ENCODE measurements at places on chromosomes 2 and 18.

- H3K4me1 ChIP-seq = no peaks in the 10 kb centered on the region
- DNase-seq = no peak
- no peak overlapping the region for H3K4me3 ChIP-seq
- no peak overlapping the region for H3K27ac ChIP-seq
- no peaks in the 10 kb centered on the region for H3K36me3 ChIP-seq
- H3K27me3 ChIP-seq = no peaks in the 10 kb centered on the region
These were observed 900.3 kb downstream of the BCL11A start for GRCh38 chr2:59653164-59653563.

DNA sequence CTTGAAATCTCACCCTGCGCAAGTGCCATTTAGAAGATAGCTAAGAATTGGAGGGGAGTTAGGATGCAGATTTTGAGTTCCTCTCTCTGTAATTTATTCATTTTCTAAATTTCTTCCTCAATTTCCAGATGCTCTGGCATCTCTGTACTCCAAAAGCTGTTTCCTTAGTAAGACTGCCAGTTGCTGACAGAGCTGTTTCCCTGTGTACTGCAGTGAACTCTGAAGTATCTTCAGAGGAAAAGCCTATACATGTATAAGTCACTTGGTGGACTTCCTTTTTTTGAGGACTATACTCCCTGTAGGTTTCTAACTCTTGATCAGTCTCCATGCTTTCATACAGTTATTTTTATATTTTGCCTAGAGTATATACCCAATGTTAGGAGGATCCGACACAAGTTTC is 1.5 kb upstream of the RESP18 start:
- no peak overlapping the region for H3K27ac ChIP-seq
- no peaks in the 10 kb centered on the region for H3K36me3 ChIP-seq
- peaks cover 24% of the 10 kb centered on the region for H3K27me3 ChIP-seq
- no peak for DNase-seq
- no peak overlapping the region for H3K4me3 ChIP-seq
- no peaks in the 10 kb centered on the region for H3K4me1 ChIP-seq

GRCh38 chr2:98296440-98296839 is 49.8 kb upstream of the CNGA3 start:
- no peak overlapping the region for H3K4me3 ChIP-seq
- no peaks in the 10 kb centered on the region for H3K27me3 ChIP-seq
- H3K27ac ChIP-seq = no peak overlapping the region
- DNase-seq = no peak
- H3K36me3 ChIP-seq = no peaks in the 10 kb centered on the region

DNA sequence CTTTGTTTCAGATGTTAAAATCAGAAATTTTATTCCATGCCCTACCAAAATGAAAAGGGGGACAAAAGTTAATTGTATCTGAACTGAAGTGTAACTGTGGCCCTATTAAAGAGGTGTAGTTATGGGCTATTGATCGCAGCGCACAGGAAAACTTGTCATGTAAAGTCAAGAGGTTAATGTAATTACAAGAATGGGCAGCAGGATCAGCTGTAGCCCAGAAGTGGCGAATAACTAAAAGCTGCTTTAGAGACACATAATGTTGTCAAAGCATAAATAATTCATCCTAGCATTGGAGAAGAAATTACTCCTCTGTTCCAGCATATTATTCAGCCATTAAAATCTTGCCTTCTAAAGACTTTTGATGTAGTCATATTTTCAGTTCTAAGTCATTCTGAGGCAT is 211.8 kb downstream of the EPHA4 start:
- H3K4me1 ChIP-seq = no peaks in the 10 kb centered on the region
- H3K27me3 ChIP-seq = no peaks in the 10 kb centered on the region
- DNase-seq = no peak
- no peaks in the 10 kb centered on the region for H3K36me3 ChIP-seq
- no peak overlapping the region for H3K4me3 ChIP-seq

DNA sequence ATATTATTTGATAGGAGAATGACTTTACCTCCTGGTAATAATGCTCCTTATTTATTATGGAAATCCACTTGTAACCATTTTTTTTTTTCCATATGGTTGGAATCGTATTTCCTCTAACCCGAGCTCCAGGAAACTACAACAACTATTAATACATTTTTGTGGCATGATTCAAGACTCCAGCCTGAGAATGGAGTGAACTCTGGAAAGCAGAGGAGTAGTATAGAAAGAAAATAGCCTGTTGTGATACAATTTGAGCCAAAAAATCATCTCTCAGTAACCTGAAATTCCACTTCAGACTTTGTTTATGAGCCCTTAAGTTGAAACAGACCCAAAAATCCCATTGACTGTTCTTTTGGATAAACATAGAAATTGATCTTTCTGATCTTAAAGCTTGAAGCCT is 921.1 kb downstream of the SOCS6 start:
- H3K4me1 ChIP-seq = no peaks in the 10 kb centered on the region
- no peaks in the 10 kb centered on the region for H3K27me3 ChIP-seq

GRCh38 chr2:205170399-205170798 is 511.9 kb upstream of the NRP2 start:
- H3K4me1 ChIP-seq = no peaks in the 10 kb centered on the region
- H3K4me3 ChIP-seq = no peak overlapping the region
- H3K36me3 ChIP-seq = no peaks in the 10 kb centered on the region

GRCh38 chr2:17608251-17608650 is 67.8 kb downstream of the VSNL1 start:
- no peaks in the 10 kb centered on the region for H3K36me3 ChIP-seq
- no peak for DNase-seq
- H3K27me3 ChIP-seq = no peaks in the 10 kb centered on the region
- H3K4me3 ChIP-seq = no peak overlapping the region

- H3K27me3 ChIP-seq = no peaks in the 10 kb centered on the region
- no peak overlapping the region for H3K27ac ChIP-seq
- H3K4me1 ChIP-seq = no peaks in the 10 kb centered on the region
- no peak overlapping the region for H3K4me3 ChIP-seq
- DNase-seq = no peak
These were observed 81.6 kb downstream of the PXDN start for GRCh38 chr2:1662606-1663180.

DNA sequence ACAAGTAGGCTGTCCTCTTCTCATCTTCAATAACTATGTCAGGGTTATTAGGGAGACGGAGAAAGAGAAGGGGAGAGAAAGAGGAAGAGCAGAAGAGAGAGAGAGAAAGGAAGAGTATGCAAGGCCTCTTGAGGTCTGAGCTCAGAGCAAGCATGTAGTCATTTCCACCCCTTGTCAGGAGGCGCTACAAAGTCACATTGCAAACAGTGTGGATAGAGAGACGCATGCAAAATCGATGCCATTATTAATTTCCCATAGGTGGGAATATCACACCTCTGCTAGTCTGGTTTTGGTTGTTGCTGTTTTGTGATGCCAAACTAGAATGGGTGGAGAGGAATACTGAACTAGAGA is 24.2 kb upstream of the SERPINE2 start:
- no peaks in the 10 kb centered on the region for H3K27me3 ChIP-seq
- no peak overlapping the region for H3K4me3 ChIP-seq
- H3K27ac ChIP-seq = no peak overlapping the region
- no peaks in the 10 kb centered on the region for H3K4me1 ChIP-seq

GRCh38 chr2:201327678-201328077 is 29.5 kb downstream of the FLACC1 start:
- H3K27me3 ChIP-seq = no peaks in the 10 kb centered on the region
- H3K36me3 ChIP-seq = no peaks in the 10 kb centered on the region
- no peak overlapping the region for H3K27ac ChIP-seq
- no peak overlapping the region for H3K4me3 ChIP-seq
- DNase-seq = no peak
- no peaks in the 10 kb centered on the region for H3K4me1 ChIP-seq

- no peaks in the 10 kb centered on the region for H3K27me3 ChIP-seq
- no peak for DNase-seq
- no peak overlapping the region for H3K27ac ChIP-seq
- no peaks in the 10 kb centered on the region for H3K4me1 ChIP-seq
These were observed 111.0 kb downstream of the CERS6 start for GRCh38 chr2:168566974-168567665.

- no peak for DNase-seq
- H3K27me3 ChIP-seq = no peaks in the 10 kb centered on the region
- peaks cover 40% of the 10 kb centered on the region for H3K4me1 ChIP-seq
- H3K4me3 ChIP-seq = no peak overlapping the region
- no peaks in the 10 kb centered on the region for H3K36me3 ChIP-seq
- H3K27ac ChIP-seq = no peak overlapping the region
These were observed 1.6 kb downstream of the WDFY1 start for GRCh38 chr2:223943561-223944008.

DNA sequence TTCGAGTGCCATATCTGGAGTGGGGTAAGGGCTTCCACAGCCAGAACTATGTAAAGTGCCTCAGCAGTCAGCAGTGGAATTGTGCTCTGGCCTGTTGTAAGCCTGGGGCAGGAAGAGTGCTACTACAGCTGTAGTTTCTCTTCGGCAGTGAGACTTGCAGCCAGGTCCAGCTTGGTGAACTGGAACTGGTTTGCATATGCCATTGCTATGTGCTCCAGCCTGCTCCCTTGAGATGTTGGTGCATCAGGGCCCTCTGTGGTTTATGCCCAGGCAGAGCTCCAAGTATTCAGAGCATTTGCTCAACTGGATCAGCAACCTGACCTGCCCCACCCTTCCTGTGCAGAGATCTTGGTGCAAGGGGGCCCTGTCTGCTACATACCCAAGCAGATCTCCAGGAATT is 47.8 kb downstream of the ZNF804A start:
- no peak overlapping the region for H3K27ac ChIP-seq
- no peaks in the 10 kb centered on the region for H3K36me3 ChIP-seq
- no peaks in the 10 kb centered on the region for H3K27me3 ChIP-seq
- H3K4me3 ChIP-seq = no peak overlapping the region
- DNase-seq = no peak

GRCh38 chr2:75518638-75519465 is 41.9 kb downstream of the EVA1A start:
- no peaks in the 10 kb centered on the region for H3K4me1 ChIP-seq
- H3K27me3 ChIP-seq = no peaks in the 10 kb centered on the region
- no peak overlapping the region for H3K4me3 ChIP-seq
- H3K27ac ChIP-seq = no peak overlapping the region
- H3K36me3 ChIP-seq = no peaks in the 10 kb centered on the region

DNA sequence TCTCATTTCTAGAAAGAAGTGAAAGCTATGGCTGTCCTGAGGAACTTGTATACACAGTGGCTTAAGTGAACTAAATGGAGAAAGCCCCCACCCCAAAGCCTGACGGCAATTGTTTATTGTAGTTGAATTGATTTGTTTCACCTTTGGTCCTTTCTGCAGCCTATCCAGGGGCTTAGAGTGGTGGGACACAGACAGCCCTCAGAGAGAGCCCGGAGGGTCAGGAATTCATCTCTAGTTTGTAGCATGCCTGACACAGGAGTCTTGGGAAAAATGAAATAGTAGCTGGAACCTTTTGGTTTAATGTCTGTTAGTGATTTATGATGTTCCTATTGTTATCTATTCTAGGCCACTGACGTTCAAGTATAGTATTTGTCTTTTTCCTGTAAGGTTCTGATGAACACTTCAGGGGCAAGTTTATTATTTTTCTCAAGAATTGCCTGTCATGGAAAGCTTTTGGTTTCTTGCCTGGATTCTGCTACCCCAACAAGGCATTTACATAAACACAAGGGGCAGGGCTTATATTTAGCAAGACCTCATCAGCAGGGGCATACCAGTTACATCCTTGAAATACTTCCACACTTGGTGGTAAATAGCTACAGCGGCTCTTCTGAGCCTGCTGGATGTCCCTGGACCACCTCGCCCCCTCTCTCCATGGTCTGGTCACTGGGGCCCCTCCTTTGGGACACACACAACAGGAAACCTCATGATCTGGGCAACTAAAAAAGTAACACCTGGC is 44.4 kb downstream of the KCNE4 start:
- H3K27ac ChIP-seq = no peak overlapping the region
- H3K27me3 ChIP-seq = no peaks in the 10 kb centered on the region
- no peak for DNase-seq
- H3K36me3 ChIP-seq = no peaks in the 10 kb centered on the region

- no peaks in the 10 kb centered on the region for H3K36me3 ChIP-seq
- H3K4me1 ChIP-seq = no peaks in the 10 kb centered on the region
- no peak overlapping the region for H3K4me3 ChIP-seq
- no peak for DNase-seq
- no peak overlapping the region for H3K27ac ChIP-seq
These were observed 177.3 kb upstream of the ARL4C start for GRCh38 chr2:234673961-234674759.

- H3K4me3 ChIP-seq = no peak overlapping the region
- no peaks in the 10 kb centered on the region for H3K4me1 ChIP-seq
- H3K36me3 ChIP-seq = no peaks in the 10 kb centered on the region
- DNase-seq = no peak
- no peaks in the 10 kb centered on the region for H3K27me3 ChIP-seq
These were observed 8.5 kb upstream of the CYRIA start for GRCh38 chr2:16674154-16674553.

GRCh38 chr2:14418115-14418514 is 214.4 kb upstream of the LRATD1 start:
- H3K27me3 ChIP-seq = no peaks in the 10 kb centered on the region
- no peaks in the 10 kb centered on the region for H3K36me3 ChIP-seq
- no peak overlapping the region for H3K4me3 ChIP-seq
- no peaks in the 10 kb centered on the region for H3K4me1 ChIP-seq
- H3K27ac ChIP-seq = no peak overlapping the region

GRCh38 chr2:41999128-41999480 is 48.7 kb upstream of the PKDCC start:
- H3K27me3 ChIP-seq = no peaks in the 10 kb centered on the region
- no peaks in the 10 kb centered on the region for H3K4me1 ChIP-seq
- H3K27ac ChIP-seq = no peak overlapping the region
- DNase-seq = no peak
- no peaks in the 10 kb centered on the region for H3K36me3 ChIP-seq
- H3K4me3 ChIP-seq = no peak overlapping the region

DNA sequence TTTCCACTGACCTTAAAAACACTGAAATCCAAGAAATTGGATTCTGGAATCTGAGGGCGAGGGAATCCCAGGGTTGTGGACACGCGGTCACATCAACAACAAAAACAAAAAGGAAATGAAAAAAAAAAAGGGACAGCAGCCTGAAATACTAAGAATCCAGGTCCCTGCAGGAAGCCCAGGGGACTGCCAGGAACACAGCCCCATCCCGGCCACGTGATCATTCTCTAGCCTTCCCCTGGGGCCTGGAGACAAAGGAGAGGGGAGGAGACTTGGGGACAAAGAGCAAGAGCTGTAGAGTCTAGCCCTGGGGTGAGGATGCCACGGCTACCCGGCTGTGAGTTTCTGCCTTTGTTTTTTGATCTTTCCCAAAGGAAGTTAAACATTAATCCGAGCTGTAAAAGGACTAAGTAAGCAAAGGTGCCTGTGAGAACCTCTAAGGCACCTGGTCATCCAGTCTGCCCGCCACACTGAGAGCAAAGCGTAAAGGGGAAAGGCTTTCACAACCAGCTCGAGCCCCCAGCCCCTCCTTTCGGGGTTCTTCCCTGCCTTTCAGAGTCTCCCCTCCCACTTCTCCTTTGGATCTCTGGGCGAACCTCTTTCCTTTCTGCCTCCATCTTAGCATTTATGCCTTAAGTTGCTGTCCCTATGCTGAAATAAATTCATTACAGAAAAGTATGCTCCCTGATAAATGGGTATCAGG is 57.9 kb upstream of the MSH2 start:
- H3K36me3 ChIP-seq = no peaks in the 10 kb centered on the region
- no peak for DNase-seq
- H3K27me3 ChIP-seq = no peaks in the 10 kb centered on the region
- no peak overlapping the region for H3K27ac ChIP-seq

GRCh38 chr2:41965909-41966295 is 81.9 kb upstream of the PKDCC start:
- no peak for DNase-seq
- H3K36me3 ChIP-seq = no peaks in the 10 kb centered on the region
- H3K4me1 ChIP-seq = no peaks in the 10 kb centered on the region
- no peak overlapping the region for H3K27ac ChIP-seq

Measured in CD8-positive, alpha-beta memory T cell (primary cell).